Central memory CD4-positive, alpha-beta T cell (primary cell): ENCODE measurements at places on chromosomes 6 and 20.

- no peak for DNase-seq
Observed at GRCh38 chr6:69848552-69848951, 17.8 kb upstream of the COL19A1 start.

DNA sequence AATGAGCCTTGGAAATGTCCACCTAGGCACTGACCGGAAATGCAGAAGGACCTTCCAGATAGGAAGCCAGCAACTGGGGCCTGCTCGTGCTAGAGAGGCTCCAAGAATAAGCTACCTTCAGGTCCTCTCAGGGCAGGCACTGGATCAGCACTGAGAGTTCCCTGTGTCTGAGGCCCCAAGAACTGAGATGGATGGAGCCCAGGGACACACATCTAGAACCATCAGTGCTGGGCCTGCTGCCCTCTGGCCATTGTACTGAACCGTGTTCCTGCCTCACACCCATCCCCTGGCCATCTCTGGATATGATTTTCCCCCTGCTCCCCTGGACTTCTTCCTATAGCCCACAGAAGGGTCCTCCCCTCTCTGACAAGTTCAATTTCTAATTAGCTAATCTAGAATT lies 10.3 kb downstream of the BPIFA1 start:
- no peak for DNase-seq

DNA sequence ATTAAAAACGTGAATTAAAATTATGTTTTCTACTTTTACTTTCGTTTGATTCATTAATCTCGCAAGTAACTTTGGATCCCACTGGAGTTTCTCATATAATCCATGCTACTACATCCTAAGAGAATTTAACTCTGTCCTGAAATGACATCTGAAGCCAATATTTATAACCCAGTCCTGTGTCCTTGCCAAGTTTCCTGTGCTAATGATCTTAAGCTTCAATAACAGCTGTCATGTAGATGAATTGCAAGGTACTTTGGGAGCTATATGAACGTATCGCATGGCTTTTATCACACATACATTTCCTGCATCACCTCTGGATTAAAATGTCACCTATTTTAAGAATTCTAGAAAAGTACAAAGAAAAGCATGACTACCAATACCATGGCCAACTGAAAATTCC lies 833.8 kb upstream of the CITED2 start:
- DNase-seq: no peak

DNA sequence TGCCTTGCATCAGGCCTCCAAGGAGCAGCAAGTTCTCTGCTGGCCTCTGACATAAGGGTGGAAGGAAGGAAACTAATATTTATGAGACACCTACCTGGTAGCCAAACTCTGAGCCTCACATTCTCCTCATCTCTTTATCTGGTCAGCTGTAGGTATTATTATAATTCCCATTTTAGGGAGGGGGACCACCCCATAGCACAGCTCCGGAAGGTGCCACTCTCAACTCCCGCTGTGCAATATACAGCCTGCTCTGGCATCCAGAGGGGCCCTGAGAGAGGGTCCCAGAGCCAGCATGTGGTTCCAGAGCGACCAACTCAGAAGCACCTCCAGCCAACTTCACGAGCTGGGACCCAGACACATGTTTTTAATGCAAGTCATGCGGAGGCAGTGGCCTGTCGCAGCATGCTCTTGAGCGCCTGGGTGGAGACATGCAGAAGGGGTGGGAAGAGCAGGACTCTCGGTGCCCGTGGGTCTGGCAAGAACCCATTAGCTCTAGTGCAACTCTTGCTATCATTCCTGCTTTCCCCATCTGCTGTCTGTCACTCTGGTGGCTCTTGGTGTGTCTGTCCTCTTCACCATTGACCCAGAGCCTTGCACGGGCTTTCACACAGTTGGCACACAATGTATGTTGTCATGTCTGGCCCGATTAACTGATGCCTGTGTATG lies 15.0 kb upstream of the MYMX start:
- DNase-seq: no peak

- no peak for DNase-seq
Observed at GRCh38 chr6:43510827-43511163, 649 bp upstream of the LRRC73 start.

GRCh38 chr6:1316489-1316971 lies 4.6 kb downstream of the FOXQ1 start:
- no peak for DNase-seq

- no peak for DNase-seq
Observed at GRCh38 chr6:70398783-70399728, 14.3 kb upstream of the FAM135A start.

GRCh38 chr6:28981833-28982475 lies 23.2 kb downstream of the ZNF311 start:
- peak; percentile 84 for DNase-seq

DNA sequence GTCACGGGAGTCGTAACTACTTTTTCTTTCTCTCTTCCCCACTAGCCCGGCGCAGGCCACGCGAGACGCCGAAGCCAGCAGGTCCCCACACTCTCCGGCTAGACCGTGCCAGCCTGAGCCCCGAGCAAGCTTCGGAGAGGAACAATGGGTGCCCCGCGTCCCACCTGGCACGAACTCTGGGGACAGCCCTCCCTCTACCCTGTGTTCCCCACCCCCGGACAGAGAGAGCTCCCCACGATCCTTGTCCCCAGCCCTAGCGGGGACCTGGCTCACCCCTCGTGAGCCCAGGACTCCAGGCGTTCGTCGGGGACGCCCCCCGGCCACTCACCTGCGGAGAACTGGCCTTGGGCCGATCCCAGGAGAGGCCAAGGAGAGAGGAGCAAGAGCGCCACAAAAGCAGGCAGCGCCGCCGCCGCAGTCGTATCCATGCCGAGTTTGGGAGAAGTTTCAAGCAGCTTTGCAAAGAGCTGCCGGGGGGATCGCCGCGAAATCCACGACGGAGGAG lies 416 bp downstream of the PTPRK start:
- peak; percentile 45 for DNase-seq

GRCh38 chr20:31473331-31474096 lies 1.4 kb downstream of the DEFB124 start:
- DNase-seq: no peak

DNA sequence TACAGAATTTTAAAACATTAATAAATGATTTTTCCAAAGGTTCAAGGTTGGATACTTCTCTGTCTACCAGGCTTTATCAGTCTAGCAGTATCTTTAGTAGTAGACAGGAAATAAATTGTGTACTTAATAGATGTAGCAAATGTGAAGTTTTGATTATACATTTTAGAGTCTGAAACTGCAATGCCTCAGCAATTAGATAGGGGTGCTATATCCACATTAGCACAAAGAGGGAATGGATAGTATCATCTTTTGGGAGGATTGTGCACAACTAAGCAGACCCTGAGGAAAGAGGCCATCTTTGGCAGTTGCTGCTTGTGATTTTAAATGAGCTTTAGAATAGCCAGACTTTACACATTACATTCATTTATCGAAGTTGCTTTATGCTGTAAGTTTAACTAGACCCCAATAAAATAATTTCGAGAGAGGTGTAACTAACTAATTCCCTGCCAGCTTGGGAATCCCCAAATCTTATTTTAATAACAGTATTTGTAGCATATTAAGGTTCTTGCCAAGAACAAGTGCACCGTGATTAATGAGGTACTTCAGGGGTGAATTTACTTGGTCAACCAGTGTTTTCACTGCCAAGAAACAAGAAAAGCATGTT lies 2.8 kb downstream of the KCNQ5 start:
- peak; percentile 6 for DNase-seq

DNA sequence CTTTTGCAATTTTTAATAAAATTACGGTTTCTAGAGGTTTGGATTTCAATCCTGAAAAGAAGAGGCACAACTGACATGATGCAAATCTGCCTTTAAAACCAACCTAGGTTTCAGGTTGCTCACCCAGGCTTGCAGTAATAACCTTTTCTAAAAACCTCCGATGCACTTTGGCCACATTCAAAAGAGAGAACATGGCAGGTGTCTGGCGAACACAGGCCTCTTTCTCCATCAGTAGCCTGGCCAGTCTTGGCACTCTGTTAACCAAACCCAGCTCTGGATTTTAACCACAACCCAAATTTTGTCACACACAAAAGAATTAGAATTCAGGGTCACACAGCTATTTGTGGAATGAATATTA lies 55.8 kb upstream of the MAFB start:
- DNase-seq: no peak

GRCh38 chr6:48658915-48659314 lies 547.9 kb upstream of the PTCHD4 start:
- DNase-seq: no peak

- no peak for DNase-seq
Observed at GRCh38 chr20:54047048-54047447, 23.3 kb downstream of the BCAS1 start.

GRCh38 chr6:132513831-132514545 lies 1.1 kb upstream of the STX7 start:
- DNase-seq: no peak

DNA sequence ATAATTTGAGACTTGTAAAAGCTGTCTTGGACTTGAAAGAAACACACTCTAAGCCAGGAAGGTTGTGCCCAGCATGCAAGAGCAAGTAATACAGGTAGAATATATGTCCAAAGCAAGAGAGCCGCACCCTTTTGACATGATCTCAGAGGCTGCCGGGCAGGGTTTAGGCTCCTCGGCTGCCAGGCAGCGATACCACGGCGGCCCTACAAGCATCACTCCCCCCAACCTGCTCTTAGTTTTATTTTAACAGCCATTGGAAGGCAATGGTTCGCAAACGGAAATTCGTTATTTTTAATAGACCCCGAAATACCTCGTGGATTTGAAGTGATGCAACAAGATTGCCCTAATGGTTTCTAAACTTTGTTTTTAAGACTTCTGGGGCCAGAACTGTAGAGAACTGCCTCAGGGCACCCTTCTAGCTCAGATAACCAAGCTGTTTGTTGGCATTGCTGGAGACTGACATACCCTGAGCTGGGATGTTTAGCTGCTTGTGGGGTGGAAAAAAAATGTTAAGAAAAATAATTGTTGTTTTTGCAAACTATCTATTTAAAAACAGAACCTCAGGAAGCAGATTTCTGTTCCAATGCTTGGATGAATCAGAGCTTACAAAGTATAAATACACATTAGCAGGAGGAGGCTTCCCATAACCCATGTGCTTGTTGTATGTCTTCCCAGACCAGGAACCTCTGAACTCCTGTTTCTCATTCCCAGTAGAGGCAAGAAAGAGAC lies 39.0 kb downstream of the JAG1 start:
- DNase-seq: no peak

DNA sequence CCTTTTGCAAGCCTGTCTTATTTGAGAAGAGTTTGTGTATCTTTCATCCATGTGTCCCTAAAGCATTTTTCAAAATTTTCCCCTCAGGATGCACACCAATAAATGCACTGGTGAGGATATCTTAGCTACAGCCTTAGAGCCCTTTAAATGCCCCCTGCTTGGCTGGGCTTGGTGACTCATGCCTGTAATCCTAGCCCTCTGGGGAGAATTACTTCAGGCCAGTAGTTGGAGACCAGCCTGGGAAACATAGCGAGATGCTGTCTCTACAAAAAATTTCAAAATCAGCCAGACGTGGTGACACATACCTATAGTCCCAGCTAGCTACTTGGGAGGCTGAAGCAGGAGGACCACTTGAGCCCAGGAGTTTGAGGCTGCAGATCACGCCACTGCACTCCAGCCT lies 33.8 kb upstream of the PLCB4 start:
- DNase-seq: no peak

- no peak for DNase-seq
Observed at GRCh38 chr6:133764008-133764753, 124.7 kb upstream of the TCF21 start.

DNA sequence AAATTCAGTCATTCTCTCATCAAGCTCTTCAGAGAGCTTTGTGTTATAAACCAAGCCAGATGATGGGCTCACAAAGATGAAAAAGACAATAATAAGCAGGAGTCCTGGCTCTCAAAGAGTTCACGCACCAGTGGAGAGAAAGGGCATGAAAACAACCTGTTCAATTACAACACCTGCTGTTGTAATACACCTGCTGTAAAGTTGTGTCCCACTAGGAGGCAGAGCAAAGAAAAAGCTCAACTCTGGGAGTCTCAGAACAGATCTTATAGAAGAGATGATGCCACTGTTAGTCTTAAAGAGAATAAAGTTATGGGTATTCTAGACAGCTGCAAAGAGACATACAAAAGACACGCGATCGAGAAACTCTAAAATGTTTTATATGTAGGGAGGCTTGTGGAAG lies 100.6 kb downstream of the DCDC2 start:
- DNase-seq: no peak

- no peak for DNase-seq
Observed at GRCh38 chr6:41222513-41222912, 5.6 kb upstream of the TREML4 start.

GRCh38 chr6:100202417-100203194 lies 208.6 kb upstream of the MCHR2 start:
- no peak for DNase-seq

- DNase-seq: no peak
Observed at GRCh38 chr20:23195636-23196035, 109.5 kb upstream of the CD93 start.

DNA sequence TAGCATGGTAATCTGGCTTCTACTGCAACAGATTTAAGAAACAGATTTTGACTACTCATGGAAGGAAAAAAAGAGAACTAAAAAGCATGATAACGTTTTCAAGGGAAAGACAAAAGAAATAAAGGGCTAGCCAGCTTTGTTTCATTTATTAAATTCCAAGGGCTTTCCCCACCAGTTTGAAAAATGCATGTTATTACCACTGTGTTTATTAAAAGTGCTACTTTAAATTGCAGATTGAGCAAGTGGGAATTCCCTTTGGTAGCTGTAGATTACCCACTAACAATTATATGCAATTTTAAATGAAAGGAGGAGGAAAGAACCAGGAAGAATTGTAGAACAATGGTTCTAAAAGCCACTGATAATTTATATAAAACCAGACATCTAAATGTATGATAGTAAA lies 40.6 kb upstream of the NHSL1 start:
- DNase-seq: no peak

- DNase-seq: no peak
Observed at GRCh38 chr6:133587546-133588160, 301.3 kb upstream of the TCF21 start.

GRCh38 chr6:113976806-113977205 lies 5.9 kb upstream of the HDAC2 start:
- DNase-seq: no peak

GRCh38 chr20:47656318-47656717 lies 129.0 kb downstream of the SULF2 start:
- no peak for DNase-seq

- DNase-seq: peak; percentile 10
Observed at GRCh38 chr20:1299522-1299921, 29.4 kb downstream of the SDCBP2 start.

- no peak for DNase-seq
Observed at GRCh38 chr20:32964575-32964974, 39.7 kb downstream of the SUN5 start.
